Stimulated activated CD4-positive, alpha-beta T cell treated with anti-CD3 and anti-CD28 coated beads, Interleukin-12 subunit alpha, Interleukin-12 subunit beta, amount 100 ng/mL, for 4 hours (primary cell): ENCODE measurements at places on chromosomes 16 and 17.

DNA sequence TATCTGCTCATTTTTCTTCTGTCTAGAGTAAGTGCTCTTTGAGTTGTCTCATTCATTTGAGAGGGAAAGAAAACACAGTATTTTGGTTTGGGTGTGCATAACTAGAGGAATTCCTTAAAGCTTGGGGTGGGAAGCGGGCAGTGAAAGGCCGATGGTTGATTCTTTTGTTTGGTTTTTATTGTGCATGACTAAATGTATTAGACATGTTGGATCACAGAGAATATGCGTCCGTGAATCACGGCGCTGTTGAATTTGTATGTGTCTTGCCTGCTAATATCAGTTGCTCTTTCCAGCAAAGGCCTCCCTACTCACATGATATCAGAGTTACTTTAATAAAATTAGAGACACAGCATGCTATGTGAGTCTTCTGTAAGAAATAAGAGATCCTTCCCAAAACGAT is 180.0 kb downstream of the CHD9NB start:
- DNase-seq: no peak

GRCh38 chr16:89014403-89015230 is 37.6 kb upstream of the CBFA2T3 start:
- DNase-seq: no peak

DNA sequence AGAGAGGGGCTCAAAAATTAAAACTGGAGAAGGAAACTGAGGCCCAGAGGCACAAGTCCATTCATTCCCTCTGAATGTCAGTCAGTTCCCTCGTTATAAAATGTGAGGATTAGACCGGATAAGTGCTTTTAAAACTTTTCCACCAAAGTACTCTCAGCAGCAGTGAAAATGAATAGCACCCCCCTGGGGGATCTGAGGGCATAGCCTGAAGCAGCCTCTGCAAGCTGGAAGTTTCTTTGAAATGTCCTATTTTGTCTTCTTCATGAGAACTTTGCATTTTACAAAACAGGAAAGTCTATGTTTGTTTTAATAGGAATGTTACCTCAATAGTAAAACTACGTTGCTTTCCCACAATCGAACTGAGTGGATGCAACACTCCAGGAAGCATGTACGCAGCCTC is 273.0 kb downstream of the CEP112 start:
- DNase-seq: no peak

DNA sequence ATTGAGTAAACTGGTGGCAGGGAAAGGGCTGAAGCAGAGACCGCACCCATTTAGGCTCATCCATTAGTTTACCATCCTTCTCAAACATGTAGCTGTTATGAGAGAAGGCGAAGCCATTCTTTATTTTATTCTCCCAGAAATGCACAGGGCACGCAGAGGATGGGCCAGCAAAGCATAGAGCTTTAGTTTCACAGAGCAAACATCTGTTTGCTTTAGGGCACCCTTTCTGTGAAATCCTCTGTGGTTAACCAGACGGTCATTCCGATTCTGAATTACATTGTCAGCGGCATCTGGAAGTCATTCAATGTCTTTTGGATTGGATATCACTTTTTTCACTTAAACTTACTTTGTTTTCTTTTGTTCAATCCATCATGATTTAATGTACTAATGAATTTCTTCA is 96.0 kb downstream of the TOX3 start:
- DNase-seq: no peak

DNA sequence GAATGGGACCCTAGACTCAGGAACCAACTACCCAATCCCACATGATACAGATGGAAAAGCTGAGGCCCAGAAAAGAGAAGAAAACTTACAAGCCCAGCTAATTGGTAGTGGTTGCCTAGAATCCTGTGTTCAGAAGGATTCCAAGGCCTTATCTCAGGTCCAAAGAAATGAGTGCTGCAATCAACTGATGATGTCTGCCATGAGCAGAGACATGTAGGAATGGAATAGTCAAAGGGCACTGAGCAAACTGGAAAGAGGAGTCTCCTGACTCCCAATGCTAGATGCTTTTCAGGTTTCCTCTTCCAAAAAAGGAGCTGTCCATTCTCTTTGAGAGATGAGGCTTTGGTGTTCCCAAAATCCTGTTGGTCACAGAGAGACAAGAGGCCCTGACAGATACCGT is 210.6 kb downstream of the ZNF423 start:
- DNase-seq: no peak

DNA sequence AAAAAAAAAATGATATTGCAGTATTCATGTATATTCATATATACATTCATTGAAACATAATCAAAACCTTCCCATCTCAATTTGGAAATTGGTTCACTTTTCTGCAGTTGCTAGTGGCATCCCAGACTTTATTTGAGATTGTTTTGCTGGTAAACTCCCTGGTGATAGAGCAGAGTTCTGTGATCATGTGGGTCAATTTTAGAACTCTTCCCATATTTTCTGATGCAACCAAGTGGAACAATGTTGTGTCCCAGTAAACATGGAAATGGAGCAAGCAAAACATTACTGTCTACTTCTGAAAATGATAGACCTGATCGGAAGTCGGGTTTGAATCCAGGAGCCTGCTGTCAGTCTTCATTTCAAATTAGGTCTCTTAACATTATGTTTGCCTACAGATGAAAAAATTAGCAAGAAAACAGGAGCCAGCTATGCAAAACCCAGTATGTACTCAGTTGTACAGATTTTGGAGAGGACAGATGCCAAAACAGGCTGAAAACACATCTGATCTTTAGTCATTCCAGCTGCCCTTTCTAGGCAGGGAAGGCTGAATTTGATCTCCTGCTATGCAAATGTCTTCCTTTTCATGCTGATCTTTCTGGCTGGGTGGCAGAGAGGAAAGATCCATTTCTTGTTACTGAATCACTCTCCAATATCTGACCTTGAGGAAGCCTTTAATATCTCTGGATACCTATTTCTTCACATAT is 786.6 kb upstream of the SOX9 start:
- no peak for DNase-seq

DNA sequence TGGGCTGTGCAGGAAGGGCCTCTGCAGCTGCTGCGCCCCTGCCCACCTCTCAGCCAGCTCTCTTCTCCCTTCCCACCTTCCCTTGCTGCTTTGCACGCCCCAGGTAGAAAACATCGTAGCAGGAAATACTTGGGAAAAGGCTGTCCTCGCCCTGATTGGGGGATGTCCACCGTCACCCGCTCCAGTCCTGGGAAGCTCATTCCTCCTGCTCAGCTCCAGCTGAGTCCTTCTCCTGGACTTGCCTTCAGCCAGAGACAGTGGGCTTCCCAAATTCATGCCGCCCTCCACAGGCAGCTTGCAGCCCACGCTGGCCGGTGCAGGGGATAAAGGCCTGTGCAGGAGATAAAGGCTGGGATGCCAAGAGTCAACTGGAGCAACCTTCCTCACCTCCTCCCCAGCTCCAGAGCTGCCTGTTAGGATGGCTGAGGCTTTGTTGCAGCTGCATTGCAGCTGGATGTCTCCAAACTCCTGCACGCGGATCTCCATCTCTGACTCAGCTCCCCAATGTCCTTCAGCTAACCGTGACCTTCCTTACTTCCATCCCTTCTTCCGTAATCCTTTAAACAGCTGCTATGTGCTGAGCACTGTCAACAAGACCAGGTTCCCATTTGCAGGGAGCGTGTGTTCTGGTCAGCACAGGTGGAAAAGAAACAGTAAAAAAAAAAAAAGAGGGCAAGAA is 402.0 kb upstream of the TNRC6C start:
- DNase-seq: no peak

DNA sequence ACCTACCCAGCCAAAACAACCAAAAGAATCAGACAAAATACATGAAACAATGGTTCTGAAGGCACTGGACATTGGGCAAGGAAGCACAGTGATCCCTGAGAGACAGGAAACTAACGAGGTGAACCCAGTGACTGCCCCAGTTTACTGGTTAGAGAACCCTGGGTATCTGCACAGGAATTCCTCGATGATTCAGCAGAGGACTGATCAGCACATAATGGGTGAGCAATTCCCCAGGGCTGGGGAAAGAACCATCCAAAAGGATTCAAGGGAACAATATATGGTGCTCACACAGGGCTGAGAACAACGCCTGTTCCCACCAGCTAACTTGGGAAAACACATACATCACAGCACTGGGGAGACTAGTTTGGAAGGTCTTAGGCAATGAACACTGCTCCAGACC is 167.2 kb downstream of the PARN start:
- no peak for DNase-seq

DNA sequence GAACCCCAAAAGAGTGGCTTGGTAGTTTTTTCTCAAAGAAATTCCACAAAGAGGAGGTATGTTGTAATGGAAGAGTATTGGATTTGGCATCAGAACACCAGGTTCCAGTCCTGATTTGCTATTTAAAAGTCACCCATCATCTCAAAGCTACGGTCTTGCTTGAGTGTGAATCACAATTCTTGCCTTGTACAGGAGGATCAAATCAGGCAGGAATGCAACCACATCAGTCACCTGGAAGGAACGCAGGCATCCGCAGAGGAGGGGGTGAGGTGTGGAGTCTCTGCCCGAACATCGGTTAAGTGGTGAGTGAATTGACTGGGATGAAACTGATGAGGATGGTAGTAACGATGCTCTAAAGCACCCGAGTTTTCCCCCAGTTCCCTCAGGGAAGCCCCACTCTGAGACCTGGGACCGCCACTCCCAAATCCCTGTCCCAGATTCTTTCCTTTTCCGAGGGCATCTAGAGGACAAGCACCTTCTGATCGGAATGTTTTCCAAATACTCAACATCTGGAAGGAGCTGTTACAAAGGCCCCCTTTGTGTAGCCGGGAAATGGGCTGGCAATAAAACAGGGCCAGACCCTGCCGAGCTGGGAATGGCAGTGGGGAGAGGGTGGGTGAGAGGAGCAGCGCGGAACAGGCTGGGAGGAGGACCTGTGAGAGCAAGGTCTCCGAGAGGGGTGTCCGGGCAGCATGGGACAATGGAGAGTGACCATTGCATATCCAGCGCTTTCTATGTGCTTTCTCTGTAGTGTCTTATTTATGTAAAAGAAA is 469.6 kb downstream of the SLC39A11 start:
- DNase-seq: no peak

DNA sequence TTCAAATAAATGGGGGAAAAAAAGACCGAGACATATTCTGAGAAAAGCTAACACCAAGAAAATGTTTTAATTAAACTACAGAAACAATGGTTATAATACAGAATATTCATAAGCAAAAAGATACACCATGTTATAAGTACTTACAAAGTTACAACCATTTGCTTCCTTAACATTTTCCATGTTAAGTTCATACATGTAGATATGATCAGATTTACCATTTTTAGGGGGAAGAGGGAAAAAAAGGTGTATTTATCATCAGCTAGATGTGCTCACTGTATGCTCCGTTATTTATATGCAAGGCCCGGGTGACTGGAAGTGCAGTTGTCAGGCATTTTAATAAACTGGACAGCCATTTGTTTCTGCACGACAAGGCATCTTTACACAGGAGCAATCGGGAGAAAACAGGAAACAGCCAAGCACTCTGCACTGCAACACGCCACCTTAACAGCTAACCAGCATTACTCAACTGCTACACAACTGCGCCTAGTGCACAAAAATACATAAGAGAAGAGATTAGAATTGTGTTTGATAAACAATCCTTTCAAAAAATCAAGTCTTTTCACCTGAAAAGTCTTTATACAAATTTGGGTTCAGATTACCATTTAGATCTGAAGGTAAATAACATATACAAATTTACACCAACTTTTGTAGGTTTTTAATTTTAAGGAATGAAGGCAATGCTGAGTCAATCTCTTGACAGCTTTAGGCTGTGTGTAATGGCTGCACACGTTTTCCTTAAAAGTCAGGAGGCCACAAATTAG is 2.9 kb downstream of the SRSF2 start:
- no peak for DNase-seq

DNA sequence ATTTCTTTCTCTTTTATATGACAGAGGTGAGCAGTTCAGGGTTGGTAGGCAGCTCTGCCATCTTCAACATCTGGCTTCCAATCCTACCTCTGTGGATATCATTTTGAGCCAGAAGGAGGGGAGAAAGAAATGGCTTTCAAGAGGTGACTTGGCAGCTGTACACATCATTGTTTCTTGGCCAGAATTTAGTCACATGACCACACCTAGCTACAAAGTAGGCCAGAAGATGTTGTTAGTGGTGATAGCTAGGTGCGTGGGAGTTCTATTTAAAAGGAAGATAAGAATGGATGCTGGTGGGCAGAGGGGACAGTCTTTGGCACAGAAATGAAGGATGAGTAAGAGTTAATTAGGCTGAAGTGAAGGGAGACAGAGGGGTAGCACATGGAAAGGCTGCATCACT is 29.2 kb upstream of the MPHOSPH6 start:
- no peak for DNase-seq

DNA sequence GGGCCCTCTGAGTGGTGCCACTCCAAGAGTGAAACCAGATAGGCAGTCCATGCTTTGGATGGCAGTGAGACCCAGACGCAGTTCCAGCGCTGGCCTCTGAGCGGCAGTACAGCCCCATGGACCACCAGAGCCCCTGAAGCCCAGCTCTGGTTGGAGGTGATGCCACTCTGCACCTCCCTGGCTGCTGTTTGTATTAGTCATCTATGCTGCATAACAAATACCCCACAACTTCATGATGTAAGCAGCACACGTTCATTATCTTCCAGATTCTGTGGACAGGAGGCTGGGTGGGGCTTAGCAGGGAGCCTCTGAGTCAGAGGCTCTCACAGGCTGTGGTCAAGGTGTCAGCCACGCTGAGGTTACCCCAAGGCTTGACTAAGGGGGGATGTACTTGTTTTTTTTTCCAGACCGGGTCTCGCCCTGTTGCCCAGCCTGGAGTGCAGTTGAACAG is 5.1 kb upstream of the NME4 start:
- peak; percentile 68 for DNase-seq

GRCh38 chr16:15644267-15644961 is 1.5 kb upstream of the MARF1 start:
- no peak for DNase-seq

DNA sequence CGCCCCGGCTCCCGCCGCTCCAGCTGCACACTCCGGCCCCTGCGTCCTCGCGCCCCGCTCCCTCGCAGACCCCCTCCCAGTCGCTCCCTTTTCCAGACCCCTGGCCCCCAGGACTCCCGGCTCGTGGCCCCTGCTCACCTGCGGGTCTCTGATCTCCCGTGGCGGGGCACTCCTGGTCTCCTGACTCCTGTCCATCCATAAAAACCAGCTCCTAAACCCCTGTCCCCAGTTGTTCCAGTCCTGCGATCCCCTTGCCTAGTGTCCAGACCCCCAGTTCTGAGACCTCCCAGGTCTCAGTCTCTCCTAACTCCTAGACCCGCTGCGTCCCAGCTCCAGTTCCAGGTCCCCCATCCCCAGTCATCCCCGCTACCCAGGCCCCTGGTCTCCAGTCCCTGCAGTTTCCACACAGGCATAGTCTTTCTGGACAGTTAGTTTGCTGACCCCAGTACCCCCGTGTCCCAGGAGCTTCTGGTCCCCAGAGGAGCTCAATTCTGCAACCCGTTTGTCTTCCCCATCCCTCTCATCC is 379 bp downstream of the SNX29 start:
- no peak for DNase-seq

- no peak for DNase-seq
Measured at GRCh38 chr17:80294210-80294609, 33.6 kb downstream of the RNF213 start.
